Upper lobe of left lung (tissue), 6 donors: ENCODE measurements at places on chromosomes 4 and X.

GRCh38 chr4:171484681-171485080 is 328.5 kb upstream of the GALNTL6 start:
- DNase-seq, result no peak

GRCh38 chr4:183320211-183321059 is at the start of gene CLDN22:
Gene CLDN22 (minus strand): TSS chr4:183320276. CDS start chr4:183320218, 58 bp downstream.
- DNase-seq, result no peak

GRCh38 chr4:40325406-40326019 is 9.6 kb upstream of the CHRNA9 start:
- no peak for DNase-seq

GRCh38 chr4:113584407-113585150 is 177.0 kb downstream of the CAMK2D start:
- DNase-seq, result no peak
